NAMALWA (cell line): ENCODE measurements at places on chromosomes 7 and 10.

GRCh38 chr7:28717445-28718054, 240.6 kb downstream of the TRIL start:
- DNase-seq = no peak

GRCh38 chr7:12861070-12861469, 173.6 kb downstream of the ARL4A start:
- no peak for DNase-seq

GRCh38 chr7:135100856-135101255, 47.0 kb upstream of the TMEM140 start:
- no peak for DNase-seq

DNA sequence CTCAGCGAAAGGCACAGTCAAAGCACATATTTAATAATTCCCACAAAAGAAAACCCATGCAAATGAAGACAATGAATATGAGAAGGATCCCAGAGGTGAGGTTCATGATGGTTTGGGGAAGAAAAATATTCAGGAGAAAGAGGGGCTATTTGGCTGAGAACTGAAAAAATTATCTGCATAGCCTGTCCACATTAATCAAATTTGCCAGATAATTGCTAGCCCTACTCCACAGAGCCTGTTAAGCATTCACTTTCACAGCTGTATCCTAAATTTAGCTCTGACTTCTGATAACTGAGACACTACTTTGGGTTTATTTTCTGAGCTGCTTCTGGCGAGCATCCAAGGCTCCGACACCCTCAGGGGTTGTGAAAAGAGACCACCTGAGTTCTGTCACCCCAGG, 176.2 kb downstream of the HERPUD2 start:
- no peak for DNase-seq

DNA sequence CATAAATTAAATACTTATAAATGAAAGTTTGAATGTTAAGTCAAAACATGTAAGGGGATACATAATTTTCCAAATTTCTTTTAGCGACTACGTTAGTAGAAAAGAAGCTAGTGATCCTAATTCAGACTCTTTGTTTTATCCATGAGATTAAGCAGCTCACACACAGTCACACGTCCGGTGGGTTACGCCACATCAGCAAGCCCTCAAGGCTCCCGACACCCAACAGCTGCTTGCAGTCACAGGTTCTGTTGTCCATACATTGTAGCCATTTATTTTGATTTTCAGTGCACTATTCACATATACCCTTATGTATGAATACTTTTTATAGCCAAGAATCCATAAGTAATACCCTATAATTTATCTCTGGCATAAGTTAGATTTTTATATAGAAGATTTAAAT, 39.5 kb downstream of the XRCC2 start:
- DNase-seq = no peak

- DNase-seq = no peak
These were observed 90.1 kb downstream of the CYP51A1 start for GRCh38 chr7:92044148-92044547.

- DNase-seq = no peak
These were observed 81.3 kb downstream of the OSBPL3 start for GRCh38 chr7:24898691-24899090.

DNA sequence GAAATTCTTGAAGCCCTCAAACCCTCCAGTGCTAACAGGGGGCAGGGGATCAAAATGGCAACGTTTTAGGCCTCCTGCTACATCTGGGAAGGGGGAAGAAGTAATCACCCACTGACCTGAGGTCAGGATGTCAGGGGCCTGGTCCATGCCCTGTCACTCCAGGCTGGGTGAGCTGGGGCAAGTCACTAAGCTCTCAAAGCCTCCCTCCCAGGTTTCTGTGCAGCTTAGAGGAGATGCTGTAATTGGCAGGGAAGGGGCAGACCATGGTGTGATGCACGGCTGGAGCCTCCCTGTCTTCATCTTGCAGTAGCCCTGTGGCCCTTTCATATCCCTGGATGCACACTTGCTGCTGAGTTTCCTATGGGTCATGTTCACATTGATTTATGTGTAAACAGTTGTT, 27.2 kb downstream of the LEP start:
- no peak for DNase-seq

DNA sequence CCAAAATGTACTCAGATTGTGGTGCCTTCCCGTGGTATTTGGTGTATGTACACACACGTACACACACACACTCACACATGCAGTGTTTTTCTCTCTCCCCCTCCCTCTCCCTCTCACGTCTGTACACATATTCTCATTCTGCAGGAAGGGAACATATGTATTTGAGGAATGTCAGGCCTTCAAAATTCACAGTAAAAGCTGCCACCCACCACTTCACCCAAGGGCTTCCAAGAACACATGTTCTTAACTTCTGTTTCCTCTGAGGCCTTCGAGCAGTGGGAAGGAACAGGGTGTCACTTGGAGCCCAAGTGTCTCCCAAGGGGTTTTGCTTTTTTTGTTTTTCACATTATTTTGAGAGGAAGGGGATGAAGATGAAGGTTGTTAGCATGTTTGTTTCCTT, 198.9 kb downstream of the TCF7L2 start:
- no peak for DNase-seq

DNA sequence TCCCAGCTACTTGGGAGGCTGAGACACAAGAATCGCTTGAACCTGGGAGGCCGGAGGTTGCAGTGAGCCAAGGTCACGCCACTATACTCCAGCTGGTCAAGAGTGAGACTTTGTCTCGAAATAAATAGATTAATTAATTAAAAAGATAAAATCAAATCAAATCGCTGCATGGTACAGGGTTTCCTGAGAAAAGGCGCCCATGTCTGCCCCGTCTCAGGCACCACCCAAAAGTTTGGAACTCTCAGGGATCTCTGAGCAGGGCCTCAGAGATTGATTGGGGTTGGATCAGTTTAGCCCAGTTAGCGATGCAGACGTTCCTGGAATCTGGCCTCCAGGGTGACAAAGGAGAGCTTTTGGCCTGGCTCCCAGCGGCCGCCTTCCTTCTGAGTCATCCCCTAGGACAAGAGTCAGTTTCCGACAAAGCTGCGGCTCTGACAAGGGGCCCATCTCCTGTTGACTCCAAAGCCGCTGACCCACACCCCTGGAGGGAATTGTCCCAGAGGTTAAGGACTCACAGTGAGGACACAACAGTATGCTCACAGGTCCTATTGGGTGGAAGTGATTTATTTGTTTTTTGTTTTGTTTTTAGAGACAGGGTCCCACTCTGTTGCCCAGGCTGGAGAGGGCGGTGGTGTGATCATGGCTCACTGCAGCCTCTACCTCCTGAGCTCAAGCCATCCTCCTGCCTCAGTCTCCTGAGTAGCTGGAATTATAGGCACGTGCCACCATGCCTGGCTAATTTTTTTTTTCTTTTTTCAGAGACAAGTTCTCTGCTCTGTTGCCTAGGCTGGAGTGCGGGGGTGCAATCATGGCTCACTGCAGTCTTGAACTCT, 6.8 kb downstream of the ORAI2 start:
- no peak for DNase-seq

DNA sequence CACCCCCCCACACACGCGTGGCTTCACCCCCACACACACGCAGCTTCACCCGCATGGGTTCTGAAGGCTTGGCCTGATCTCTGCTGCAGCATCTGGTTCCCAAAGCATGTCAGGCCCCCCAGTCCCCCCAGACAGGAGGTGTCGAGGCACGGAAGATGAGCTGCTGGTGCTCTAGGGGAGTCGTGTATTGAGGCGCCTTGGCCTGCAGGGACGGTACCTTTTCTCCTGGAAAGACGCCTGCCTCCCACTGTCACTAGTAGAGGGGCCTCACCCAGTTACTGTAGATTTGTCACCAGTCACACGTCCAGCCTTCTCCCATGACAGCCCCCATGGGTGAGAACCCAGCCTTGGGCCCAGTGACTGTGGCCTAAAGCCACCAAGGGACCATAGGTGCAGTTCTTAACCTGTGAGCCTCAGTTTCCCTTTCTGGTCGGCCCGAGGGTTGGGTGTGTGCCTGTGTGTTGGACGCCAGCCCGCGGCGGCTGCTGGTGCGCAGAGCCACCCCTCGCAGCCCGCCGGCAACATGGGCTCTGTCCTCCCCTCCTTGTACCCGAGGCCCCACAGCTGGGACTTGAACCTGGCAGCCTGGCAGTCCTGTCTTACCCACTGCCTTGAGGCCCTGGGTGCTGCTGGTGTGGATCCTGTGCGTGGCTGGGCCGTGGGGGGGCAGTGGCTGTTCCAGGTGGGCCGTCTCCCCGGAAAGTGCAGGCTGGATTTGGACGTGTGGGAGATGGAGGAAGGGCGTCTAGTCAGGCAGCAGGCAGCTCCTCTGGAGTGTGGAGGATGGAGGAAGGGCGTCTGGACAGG, 81.7 kb downstream of the NKX6-2 start:
- no peak for DNase-seq

GRCh38 chr7:23450518-23450917, 19.8 kb downstream of the IGF2BP3 start:
- DNase-seq = no peak

DNA sequence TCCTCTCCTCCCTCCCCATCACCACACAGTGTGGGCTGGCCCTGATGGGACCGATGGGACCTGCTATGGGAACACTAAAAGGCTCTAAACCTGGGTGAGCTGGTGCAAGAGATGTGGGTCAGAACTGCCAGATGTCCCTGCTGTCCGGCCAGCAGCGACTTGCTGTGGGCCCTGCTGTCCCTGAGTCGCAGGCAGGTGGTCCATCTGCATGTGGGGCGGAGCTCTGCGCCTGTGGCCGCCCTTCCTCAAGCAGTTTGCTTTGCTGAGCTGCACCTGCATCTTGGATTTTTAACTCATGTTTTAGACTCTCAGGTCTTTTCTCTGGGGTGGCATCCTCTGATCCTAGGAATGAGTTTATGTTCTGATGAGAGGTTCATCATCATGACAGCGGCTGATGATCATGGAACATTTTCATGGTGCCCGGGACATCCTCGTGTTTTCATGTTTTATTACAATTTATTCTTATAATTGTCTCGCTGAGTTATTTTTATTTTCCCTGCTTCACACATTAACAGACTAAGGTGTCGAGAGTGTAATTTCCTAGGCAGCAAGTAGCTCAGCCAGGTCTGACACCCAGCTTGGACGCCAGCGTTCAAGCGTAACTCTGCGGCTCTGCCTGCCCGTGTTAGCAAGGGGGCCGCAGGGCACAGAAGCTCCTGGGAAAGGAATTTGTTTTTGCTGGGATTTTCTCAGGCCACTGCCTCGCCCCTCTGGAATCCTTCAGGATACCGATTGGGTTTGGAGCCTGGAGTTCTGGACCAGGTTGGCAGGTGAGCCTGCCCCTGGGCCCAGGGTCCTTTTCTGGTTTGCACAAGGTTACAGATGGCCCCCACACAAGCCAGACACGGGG, 615.2 kb upstream of the FOXK1 start:
- DNase-seq = no peak

DNA sequence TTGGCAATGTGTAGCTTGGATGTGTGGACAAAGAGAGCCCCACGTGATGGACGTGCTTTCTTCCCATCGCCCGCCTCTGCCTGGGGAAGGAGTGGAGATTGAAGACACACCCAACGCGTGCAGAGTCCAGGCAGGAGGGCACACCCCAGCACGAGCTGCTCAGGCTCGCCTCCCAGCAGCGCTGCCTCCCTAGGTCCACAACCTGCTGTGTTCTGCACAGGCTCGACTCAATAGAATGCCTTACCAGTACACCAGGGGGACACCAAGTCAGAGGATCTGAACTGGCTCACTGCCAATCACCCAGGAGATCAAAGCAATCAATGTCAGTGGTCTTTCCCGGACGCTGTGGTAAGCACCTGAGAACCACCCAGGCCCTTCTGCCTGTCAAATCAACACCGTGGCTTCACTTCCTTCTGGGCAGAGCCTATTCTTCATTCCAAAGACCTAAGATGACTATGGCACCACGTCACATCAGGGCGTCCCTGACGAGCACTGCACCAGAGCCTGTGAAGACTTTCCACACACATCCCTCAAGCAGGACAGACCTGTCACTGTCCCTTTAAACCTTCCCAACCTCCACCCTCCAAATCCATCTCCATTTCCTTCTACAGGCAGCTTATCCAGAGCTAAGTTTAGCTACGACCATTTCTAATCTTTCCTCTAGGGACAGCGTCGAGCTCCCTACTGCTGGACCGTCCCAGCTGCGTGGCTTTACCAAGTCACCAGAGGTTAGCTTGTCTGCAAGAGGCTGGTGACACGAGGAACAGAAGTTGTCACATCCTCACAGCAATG, 72.3 kb downstream of the AMZ1 start:
- peak; percentile 41 for DNase-seq

GRCh38 chr10:34018784-34019183, 684.3 kb upstream of the NRP1 start:
- DNase-seq = no peak

DNA sequence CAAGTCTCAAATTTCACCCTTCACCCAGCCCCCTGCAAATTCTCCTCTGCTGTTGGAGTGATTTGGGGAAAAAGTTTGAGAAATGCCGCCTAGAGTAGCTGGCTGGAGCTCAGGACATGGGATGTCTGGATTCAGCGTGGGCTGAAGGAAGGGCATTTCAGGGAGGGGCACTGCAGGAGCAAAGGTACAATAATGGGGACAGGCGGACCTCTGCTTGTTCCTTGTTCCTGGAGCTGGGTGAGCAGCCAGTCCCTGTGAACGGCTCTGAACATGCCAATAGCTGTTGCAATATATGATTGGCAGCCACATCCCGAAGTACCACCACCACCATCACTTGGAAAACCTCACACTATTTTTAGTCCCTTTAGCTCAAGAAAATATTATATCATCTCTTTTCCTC, 23.4 kb downstream of the ADRA2A start:
- no peak for DNase-seq

GRCh38 chr10:58435297-58435985, 50.2 kb downstream of the TFAM start:
- DNase-seq = no peak

DNA sequence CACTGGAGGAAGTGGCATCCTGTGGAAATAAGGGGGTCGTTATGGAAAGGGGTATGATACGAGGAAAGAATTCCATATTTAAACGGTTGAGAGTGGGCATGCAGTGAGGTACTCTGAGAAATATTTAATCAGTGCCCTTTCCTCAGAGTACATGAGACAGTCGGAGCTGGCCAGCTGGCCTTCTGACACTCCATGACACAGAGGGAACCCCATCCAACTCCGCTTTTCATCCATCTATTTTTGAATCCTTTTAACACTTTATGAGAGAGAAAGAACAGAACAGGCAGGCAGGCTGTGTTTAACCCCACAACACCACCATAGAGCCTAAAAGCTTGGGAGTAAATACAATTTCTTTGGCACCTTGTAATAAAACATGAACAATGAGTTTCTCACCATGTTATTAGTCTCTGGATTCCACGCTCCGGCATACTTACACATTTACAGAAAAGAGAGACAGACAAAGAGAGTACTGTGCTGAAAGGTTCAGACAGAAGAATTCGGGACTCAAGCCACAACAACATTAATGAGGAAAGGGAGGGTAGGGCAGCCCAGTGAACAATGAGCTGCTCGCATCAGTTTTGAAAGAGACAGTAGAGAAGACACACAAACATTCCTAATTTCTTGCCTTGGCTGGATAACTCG, 124.2 kb upstream of the PDLIM1 start:
- no peak for DNase-seq

- no peak for DNase-seq
These were observed 12.4 kb downstream of the MTURN start for GRCh38 chr7:30147223-30147622.

- DNase-seq = no peak
These were observed 227.1 kb downstream of the ARHGAP12 start for GRCh38 chr10:31701546-31701945.
